ENCODE measurements at places on chromosomes 2 and 18.

GRCh38 chr2:59046401-59047372 lies 805.6 kb upstream of the FANCL start:
- no peak for DNase-seq

DNA sequence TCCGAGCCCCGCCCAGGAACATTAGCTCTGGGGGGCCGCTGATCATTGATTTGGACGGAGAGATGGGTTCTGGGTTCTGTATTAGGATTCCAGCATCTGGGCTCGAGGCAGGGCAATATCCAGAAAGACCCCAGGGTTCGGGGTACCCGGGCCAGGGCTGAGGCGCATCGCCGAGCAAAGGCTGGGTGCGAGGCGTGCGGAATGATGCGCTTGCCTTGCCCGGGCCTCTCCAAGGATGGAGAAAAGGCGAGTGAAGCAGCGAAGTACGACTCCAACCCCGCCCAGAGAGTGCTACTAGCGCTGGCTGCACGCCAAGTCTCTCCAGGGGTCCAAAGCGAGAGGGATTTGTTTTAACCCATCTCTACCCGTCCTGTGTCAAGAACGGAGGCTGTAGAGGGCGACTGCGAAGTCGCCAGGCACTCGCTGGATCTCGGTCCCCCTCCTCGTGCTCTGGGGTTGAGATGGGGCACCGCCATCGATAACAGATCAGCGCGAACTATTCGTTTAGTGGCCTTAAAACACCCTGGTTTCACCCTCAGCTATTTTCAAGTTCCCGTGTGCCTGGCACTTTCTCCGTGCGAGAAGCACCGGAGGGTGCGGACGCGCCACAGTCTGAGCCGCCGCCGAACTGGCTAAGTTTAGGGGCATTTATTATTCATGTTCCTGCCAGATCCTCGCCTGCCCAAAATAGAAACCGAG lies 1.9 kb downstream of the ADCYAP1 start:
- no peak for DNase-seq

GRCh38 chr2:29940706-29941105 lies 19.3 kb upstream of the ALK start:
- no peak for DNase-seq

- DNase-seq = no peak
Observed at GRCh38 chr18:59605633-59606192, 91.5 kb downstream of the CCBE1 start.

- DNase-seq = no peak
Observed at GRCh38 chr2:47165001-47165555, 10.0 kb upstream of the STPG4 start.

DNA sequence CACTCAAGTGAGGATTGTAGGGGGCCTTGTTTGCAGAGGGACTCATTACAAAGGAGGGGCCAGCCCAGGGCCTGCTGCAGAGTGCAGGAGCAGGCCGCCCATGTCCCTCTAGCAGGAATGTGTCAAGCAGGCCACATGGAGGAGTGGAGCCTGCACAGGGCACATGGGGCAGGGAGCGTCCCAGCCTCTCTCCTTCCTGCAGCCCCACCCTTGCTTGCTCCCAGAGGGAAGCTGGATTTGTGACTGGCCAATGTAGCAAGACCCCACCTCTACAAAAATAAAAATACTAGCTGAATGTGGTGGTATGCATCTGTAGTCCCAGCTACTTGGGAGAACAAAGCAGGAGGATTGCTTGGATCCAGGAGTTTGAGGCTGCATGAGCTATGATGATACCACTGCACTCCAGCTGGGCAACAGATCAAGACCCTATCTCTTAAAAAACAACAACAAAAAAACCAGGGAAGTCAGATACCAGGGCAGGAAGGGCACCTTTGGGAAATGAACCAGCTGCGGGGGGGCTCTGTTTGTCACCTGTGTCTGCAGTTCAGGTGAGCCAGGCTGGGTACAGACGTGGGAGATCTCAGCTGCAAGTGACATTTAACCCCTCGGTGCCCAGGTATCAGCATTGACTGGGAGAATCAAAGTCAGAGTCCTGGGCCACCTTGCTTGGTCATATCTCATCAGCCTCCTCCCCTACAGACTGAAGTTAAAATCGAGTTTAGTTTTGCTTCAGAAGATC lies 27.7 kb downstream of the IMPA2 start:
- DNase-seq = no peak

- no peak for DNase-seq
Observed at GRCh38 chr18:80169607-80170006, 60.5 kb downstream of the ADNP2 start.

DNA sequence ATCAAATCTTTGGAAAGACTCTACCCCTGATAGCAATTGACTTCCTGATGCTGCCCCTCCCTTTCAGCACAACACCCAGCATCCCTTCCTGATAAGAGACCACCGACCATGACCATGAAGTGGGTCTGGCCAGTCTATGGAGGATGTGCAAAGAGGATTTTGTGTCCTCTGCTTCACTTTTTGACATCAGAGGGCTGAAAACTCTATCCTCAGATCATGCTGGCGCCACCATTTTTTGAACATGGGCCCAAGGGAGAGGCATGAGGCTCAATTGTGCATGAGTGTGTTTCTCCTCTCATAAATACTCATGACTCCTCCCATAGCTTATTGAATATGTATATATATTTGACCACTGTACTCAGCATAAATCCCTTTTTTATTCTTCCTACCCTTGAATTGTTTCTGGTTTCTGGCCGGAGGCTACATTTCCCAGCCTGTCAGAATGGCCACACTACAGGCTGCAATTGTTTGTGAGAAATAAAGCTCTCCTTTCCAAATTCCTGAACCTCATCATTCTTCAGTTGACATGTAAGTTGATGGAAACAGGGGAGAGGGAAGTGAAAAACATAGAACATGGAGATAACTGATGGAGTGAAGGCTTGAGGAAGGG lies 314.1 kb downstream of the MYCN start:
- DNase-seq = no peak

- DNase-seq = no peak
Observed at GRCh38 chr18:58562146-58562998, 66.5 kb downstream of the ALPK2 start.

GRCh38 chr2:187171318-187171717 lies 276.7 kb downstream of the CALCRL start:
- no peak for DNase-seq

- DNase-seq = no peak
Observed at GRCh38 chr2:100902817-100903405, 83.0 kb downstream of the NPAS2 start.

- no peak for DNase-seq
Observed at GRCh38 chr2:189014449-189015138, 40.4 kb downstream of the COL3A1 start.

DNA sequence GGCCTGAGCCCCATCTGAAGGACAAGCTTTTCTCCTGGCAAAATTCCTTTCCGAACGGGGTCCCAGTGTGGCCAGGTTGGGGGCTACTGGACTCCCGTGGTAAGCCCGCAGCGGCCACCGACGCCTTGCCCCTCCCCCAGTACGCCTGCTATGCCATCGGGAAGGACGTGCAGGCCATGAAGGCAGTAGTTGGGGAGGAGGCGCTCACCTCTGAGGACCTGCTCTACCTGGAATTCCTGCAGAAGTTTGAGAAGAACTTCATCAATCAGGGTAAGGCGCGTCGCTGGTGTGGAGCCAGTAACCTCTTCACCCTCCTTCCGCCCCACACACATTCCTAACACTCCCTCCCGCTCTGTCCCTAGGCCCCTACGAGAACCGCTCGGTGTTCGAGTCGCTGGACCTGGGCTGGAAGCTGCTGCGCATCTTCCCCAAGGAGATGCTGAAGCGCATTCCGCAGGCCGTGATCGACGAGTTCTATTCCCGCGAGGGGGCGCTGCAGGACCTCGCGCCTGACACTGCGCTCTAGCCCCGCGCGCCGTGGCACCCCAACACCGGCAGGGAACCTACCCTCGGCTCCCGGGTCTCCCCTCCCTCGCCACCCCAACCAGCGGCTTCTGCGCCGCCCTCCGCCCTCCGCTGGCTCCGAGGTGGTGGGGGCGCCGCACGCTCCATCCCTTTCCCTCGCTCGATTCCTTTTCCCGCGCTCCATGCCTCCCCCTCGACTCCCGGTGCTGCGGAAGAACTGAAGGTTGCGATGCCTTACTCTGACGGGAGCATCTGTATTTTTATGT lies 13.6 kb upstream of the ANKRD53 start:
- peak; percentile 75 for DNase-seq

GRCh38 chr18:42113529-42114191 lies 158.6 kb downstream of the PIK3C3 start:
- no peak for DNase-seq

DNA sequence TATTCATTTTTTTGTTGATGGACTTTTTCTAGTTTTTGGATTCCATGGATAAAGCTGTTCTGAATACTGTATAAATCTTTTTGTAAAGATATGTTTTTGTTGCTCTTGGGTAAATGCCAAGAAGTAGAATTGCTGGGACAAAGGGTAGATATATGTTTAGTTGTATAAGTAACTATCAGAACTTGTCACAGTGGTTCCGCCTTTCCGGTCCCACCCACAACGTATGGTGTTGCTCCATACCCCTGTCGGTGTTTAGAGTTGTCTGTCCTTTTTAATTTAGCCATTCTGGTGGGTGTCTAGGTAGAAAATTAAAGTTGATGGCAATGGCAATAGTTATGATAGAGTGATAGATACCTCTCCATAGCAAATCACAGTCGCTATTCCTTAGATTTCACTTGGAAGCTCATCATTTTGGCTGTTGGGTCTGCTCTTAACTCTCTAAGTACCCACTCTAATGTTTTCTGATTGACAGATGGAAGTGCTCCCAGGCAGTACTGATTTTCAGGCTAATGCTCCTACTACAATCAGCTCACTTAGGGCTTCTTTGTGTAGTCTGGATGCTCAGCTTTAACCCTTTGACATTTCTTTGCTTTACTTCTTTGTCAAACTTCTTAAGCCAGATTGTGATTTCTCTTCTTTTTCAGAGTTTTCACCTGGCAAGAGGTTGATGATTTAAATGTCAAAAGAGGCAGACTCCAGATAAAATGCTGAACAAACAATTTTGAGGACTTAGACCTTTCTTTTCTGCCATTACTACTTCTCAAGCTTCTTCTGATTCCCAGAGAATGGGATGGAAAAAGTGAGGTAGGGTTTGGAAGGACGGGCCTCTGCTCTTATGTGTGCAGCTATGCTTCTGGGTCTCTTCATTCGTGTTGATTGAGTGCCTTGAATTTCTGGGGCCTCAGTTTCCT lies 156.4 kb downstream of the AQP4 start:
- no peak for DNase-seq

All from T-helper 1 cell (primary cell).